ENCODE measurements at places on chromosomes 2 and 18.

DNA sequence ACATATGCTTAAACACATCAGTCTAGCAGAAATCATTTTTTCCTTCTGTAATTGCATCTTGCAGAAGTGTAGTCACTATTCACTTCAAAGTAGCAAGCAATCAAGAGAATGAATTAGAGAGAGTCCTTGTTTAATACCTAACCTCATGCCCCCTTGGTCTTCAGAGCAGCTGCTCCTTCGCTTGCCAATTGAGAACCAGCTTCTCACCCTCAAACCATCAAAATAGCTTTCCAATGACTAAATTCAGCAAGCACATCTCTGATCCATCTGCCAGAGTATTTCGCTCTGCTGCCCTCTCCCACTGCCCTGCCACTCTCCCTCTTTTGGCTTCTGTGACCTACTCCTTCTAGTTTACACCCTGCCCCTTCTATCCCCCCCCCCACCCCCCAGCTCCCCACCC lies 120.7 kb upstream of the AGAP1 start:
- no peak for DNase-seq

DNA sequence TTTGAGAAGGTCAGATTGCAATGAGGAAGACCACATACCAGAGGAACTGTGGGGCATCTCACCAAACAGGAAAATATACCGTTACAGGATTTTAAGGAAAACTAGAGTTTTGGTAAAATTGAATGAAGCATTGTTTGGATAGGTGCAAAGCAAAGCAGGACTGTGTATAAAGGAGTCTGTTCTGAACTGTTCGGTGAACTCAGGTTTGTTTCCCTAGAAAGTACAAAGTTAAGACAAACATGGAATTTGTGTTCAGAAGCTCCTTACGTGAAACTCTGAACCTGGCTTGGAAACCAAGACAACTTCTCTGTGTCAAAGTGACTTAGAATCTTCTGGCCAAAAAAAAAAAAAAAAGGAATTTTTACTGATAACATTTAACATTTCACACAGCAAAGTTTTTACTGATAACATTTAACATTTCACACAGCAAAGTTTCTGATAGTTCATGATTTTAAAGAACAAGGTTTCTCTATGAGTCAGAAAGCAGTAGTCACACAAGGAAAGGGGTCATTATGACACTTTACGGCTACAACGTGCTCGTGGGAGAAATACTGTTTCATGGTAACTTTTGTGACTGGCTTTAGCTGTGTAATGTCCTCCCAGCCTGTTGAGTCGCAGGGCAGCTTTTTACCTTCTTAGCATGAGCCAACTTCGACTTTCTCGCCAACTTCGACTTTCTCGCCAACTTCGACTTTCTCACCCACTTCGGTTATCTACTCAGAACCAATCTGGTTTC lies 21.2 kb upstream of the TET3 start:
- DNase-seq = peak; percentile 30

DNA sequence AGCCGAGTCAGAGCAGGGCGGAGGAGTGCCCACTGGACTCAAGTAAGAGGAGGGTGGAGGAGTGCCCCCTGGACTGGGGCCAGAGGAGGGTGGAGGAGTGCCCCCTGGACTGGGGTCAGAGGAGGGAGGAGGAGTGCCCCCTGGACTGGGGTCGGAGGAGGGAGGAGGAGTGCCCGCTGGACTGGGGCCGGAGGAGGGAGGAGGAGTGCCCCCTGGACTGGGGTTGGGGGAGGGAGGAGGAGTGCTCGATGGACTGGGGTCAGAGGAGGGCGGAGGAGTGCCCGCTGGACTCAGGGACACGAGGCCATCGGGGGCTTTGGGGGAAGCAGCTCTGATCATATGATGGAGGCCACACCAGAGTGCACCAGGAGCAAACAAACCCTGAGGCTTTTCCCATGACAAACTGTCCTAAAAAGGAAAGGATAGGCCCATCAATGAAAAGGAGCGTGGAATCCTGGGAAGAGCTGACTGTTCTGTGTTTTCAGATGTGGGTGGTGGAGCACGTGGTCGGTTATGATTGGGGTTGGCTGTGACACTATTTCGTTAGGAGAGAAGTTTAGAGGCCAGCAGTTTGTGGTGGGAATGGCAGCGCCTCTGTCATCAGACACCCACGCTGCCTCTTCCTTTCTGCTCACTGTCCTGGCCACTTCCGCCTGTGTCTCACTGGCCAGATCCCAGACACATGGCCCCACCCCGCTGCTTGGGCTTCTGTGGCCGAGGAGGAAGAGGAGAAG lies 24.5 kb upstream of the HPCAL1 start:
- peak; percentile 21 for DNase-seq

DNA sequence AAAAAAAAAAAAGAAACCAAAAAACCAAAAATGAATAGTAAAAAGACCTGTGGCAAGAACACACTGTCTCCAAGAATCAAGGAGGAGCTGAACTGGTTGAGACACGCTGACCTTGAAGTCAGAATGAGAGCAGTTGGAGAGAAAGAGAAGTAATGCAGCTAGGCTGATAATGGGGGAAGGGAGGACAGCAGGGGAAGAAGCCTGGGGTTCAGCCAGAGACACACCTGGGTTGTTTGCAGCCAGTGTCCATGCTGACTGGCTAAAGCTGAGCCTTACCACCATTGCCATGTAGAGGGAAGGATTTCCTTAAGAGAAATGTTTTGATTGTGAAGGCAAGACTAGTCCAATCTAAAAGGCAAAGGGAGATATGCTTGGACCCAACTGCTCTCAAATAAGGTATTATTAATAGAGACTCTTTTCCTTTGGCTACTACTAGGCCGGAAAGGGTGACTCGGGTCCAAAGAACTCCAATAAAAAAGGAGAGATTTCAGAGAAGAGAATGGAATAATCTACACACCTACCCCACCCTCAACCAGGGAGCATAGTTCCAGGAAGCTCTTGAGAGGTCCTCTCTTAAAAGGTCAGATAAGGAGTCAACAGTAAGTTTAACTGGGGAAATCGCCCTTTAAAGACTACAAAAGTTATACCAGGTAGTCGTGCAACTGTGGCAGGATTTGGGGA lies 25.2 kb upstream of the REL start:
- no peak for DNase-seq

- DNase-seq = peak; percentile 53
Measured at GRCh38 chr2:12555012-12555645, 161.6 kb upstream of the TRIB2 start.

- DNase-seq = no peak
Measured at GRCh38 chr2:130987519-130988425, 105.5 kb downstream of the FAM168B start.

DNA sequence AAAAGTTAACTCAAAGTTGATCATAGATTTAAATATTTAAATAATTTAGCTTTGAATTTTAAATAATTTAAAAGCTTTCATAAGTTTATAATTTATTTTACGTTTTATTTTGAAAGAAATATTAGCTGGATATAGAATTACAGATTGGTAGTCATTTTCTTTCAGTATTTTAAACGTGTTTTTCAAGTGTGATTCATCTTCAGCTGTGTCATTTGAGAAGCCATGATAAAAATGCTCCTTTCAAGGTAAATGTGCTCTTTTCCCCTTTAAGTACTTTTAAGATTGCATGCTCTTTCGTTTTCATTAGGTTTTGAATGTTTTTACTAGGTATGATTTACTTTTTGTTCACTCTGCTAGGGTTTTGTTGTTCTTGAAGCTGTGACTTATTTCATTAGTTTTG lies 116.8 kb upstream of the FIGN start:
- no peak for DNase-seq

- DNase-seq = no peak
Measured at GRCh38 chr2:233822781-233823730, 31.3 kb downstream of the HJURP start.

DNA sequence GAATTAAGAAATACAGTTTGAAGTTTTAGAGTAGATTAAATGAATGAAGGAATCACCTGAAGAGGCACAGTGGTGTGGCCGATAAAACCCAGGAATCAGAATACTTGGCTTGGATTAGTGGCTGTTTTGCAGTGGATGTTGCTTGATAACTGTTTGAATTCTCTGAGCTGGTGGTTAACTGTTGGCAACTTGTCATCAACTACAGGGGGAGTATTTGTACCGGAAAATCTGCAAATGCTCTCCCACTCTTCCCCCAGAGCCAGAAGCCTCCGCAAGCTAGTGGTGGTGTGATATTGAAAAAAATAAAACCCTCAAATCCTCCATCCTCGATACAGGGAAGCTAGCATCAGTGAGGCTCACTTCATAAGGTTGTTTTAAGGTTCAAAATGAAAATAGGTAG lies 326.7 kb downstream of the DPP10 start:
- no peak for DNase-seq

GRCh38 chr2:156818944-156819343 lies 382.8 kb downstream of the GPD2 start:
- DNase-seq = no peak

DNA sequence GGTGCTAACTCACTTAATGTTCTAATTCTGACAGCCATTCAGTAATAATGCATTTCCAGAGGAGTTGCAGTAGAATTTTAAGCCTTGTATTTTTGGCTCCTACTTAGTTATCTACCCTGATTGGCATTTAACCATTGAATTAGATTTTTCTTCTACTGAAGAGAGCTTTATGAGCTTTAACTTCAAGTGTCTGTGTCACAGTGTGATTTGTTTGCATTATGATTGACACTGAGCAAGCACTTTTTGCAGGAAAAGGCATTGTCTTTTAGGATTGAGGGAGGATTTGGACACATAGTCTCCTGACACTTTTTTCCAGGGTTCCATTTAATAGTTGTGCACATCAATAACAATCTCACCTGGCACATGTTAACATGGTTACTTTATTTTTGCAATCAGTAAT lies 26.7 kb downstream of the LYPD6 start:
- no peak for DNase-seq

GRCh38 chr18:50869150-50869549 lies 9.8 kb upstream of the ME2 start:
- no peak for DNase-seq

DNA sequence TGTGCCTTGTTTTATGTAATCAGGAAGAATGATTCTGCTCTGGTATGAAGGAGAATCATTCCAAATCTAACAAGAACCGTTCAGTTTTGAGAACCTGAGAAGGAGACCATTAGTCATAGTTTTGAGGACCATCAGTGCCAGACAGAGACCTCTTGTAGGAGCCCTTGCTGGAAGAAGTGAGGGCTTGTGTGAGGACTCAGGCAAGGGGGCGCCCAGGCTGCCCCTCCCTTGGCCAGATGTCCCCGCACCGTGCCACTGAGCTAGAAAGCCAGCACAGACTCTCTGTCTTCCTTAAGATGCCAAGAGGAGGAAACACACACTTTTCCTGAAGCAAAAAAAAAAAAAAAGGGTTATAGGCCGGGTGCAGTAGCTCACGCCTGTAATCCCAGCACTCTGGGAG lies 55.7 kb upstream of the SLC39A10 start:
- DNase-seq = no peak

DNA sequence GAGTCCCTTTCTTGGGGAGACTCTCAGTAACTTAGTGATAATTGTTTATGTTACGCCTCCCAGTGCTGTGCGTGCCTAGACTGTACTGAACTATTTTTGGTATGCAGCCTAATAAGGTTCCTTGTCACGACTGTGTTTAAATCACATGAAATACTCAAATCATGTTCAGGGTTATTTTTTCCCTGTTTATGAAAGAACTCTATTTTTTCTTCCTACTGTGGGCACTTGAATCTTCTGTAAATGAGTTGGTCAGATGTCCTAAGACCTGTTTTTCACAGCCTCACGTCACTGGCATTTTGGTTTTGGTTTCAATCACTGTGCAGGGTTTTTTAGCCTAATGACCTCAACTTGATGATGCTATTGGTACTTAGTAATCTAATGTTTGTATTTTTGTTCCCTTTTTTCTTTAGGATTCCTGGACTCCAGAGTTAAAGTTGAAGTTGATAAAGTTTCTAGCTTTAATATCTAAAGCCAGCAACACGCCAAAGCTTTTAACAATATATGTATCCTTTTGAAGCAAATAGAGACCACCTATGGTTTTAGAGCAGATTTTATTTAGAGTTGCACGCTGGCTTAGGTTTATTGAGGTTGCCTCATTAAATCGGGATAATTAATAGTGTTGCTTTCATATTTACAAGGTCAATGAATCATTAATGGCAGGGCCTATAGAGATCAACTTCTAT lies 24.0 kb downstream of the ARMC9 start:
- no peak for DNase-seq

GRCh38 chr2:189854940-189855339 lies 70.7 kb downstream of the PMS1 start:
- no peak for DNase-seq

- DNase-seq = no peak
Measured at GRCh38 chr18:70415823-70416488, 127.1 kb downstream of the SOCS6 start.

- no peak for DNase-seq
Measured at GRCh38 chr2:200782251-200782650, 29.5 kb upstream of the BZW1 start.

DNA sequence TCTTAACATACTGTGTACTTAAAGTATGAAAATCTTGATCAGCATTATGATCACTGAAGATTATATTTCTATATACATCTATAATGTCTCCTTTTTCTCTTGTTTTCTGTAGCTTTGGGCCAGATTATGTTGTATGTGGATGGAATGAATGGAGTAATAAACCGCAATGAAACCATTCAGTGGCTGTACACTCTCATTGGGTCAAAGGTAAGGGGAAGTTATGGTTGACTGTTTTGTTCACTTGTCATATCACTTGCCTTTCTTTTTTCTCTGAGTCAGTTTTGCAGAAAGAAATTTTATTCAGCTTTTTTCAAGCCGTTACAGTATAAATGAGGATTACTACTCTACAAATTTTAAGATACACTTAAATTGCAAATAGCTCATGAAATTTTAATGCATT lies 252.5 kb downstream of the TPGS2 start:
- DNase-seq = no peak

GRCh38 chr2:175676813-175677212 lies 325.3 kb downstream of the LNPK start:
- no peak for DNase-seq

- DNase-seq = no peak
Measured at GRCh38 chr2:202165945-202166344, 72.5 kb downstream of the SUMO1 start.

GRCh38 chr2:138239902-138240491 lies 261.6 kb upstream of the SPOPL start:
- no peak for DNase-seq

GRCh38 chr2:237597196-237598145 lies 6.9 kb upstream of the RAB17 start:
- no peak for DNase-seq

- DNase-seq = no peak
Measured at GRCh38 chr2:169093535-169093934, 24.2 kb downstream of the DHRS9 start.

- no peak for DNase-seq
Measured at GRCh38 chr2:54212456-54212855, 43.6 kb downstream of the TSPYL6 start.

DNA sequence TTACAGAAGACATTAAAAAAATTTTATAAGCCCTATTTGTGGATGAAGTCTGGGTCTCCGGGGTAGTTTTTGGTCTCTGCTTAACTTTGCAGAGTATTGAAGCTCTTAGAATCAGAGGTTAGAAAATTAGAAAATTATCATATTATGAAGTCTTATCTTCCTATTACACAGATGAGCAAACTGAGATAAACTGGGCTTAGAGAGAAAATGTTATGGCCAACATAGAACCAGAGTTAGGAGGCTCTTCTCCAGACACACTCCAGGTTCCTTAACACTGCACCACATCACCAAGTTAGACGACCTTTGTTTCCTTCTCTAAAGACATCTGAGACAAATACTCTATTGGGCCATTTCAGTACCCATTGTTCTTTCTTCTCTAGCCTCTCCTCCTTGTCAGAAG lies 36.7 kb upstream of the NEB start:
- DNase-seq = no peak
